ENCODE measurements at places on chromosomes 6 and 20. TPM values are rescaled to one million over a fixed set of nuclear protein-coding genes. Genes with fewer than 3 reads are reported as not detected.

GRCh38 chr20:19099596-19100545 is 112.6 kb upstream of the SLC24A3 start:
- DNase-seq: no peak

DNA sequence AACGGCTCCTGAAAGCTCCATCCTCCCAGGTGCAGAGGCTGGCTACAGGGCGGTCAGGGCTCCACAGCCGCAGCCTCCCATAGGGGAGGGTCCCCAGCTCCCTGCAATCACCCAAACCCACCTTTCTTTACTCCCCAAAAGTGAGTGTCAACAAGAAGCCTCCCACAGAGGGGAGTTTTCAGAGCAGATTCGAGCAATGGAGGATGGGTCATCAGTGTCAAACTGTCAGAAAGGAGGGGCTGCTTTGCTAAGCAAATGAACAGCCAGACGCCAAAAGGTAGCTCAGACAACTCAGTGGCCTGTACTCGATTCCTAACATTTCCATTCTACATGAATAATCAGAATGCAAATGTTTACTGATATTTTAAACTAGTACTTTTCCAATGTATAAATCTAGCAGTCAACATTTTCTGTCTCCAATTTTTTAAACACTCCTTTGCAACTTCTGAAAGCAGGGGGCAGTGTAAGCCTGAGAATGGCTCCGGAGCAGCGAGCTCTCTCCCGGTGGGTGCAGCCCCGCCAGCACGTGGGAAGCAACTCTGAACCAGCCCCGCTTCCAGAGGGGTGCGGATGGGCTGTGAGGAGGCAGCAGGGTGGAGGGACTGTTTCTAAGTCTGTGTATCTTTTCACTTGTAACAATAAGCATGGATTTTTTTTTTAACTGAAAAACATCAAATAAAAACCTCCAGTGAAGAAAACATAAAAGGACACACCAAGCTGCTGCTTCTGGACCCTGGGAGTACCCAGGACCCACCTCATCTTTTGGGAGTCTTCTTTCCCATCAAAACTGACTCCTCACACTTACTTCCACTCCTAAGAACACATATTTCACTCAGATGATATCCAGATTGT is 54.9 kb downstream of the TAF4 start:
- DNase-seq: peak; percentile 54

Gene SLC52A3
- not detected for total RNA-seq

GRCh38 chr20:50848846-50849673 is 54.2 kb downstream of the BCAS4 start:
- no peak for DNase-seq

- no peak for DNase-seq
Observed at GRCh38 chr6:4687989-4688947, 87.9 kb upstream of the CDYL start.

DNA sequence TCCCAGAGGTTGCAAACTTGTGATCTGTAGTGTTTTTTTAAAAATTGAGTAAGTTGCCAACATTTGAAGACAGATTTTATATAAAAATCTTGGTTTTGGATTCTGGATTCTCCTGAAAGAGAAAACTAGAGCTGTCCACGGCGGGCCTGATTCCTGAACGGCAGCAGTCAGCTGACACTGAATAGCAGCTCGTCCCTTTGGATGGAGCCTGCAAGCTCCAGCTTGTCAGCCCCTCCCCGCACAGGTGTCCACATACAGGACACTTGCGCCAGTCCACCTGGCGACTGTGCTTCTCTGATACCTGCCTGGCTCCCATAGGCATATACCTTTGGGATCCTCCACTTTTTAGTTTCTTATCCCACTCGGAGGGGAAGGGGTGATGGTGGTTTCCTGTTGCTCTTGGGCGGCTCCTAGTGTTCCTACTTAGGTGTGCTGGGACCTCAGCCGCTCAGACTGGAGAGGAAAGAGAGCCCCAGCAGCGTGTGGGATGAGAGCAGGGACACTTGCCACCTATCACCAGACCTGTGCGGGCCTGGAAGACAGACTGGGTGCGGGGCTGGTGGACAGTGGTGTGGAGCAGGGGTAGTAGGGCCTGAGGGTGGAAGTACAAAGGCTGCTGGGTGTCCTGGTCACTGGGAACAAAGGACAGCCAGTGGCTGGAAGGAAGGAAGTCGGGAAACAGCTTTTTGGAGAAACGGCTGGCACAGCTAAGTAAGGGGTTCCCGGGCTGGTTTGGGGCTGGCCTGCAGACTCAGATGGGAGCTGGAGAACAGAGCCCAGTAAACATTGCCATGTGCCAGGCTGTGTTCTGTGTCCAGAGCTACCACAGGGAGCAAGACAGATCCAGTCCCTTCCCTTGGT is 18.3 kb downstream of the GHRH start:
- no peak for DNase-seq

Gene SNAI1
- 1.7 TPM for total RNA-seq

DNA sequence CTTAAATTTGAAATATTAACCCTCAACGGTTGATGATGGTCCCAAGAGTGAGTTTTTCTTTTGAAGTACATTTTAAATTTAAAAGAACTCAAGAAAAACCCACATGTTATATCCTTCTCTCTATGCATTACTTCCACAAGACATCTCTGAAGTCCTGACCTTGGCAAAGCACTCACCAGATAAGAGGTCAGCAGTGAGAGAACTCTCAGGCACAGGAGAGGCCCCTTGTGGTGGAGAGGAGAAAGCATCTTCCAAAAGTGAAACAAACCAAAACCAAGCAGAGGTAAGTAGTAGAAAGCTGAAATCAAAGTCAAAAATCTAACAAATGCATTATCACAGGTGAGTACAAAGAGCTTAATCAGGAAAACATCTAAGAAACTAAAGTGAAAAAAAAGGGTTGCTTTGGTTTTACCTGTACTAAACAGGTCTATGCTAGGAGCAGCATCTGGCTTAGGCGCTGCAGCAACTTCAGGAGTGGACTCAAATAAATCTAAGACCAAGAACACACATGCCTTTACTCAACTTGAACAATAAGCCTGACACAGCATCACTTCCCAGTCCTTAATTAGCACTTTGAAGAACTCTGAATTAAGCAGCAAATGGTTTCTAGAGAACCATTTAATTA is 80.5 kb downstream of the PRSS35 start:
- no peak for DNase-seq

DNA sequence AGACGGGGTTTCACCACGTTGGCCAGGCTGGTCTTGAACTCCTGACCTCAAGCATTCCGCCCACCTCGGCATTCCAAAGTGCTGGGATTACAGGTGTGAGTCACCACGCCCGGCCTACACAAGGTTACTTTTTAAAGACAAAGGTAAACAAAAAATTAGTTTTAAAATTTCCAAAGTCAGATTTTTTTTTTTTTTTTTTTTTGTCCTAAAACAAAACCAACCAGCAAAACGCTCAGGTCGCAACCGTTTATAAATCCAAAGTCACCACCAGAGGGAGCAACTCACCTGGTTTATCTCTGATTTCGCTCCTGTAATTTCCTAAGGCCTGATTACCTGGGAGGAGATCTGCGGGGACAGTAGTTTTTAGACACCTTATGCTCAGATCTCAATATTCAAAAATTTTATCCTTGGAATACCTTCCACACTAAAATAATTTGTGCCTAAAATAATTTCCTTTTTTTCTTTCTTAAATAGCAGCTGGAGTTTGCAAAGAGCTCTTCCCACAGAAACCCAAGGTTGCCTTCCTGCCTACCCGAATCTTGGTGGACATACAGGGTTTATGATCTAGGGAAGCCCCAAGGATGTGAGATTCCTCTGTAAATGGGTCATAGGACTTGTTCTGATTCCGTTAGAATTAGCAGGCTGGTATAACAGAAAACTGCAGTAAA is 19.8 kb upstream of the TREM1 start:
- DNase-seq: peak; percentile 34

Gene GMPR
- 0.95 TPM for total RNA-seq

Gene VSTM2L
- total RNA-seq: not detected

Gene NCOA7
- 35.7 TPM for total RNA-seq

GRCh38 chr6:81939766-81940165 is 187.3 kb upstream of the TENT5A start:
- no peak for DNase-seq

Gene TINAG
- total RNA-seq: not detected

- no peak for DNase-seq
Observed at GRCh38 chr20:42639140-42639539, 550.6 kb downstream of the PTPRT start.

GRCh38 chr6:16089232-16090062 is 39.4 kb upstream of the MYLIP start:
- no peak for DNase-seq

- DNase-seq: no peak
Observed at GRCh38 chr6:68559716-68560115, 75.4 kb upstream of the ADGRB3 start.

Data from CD4-positive, alpha-beta T cell (primary cell).